ENCODE measurements at places on chromosomes 13 and 19.

- DNase-seq: no peak
These were observed 4.0 kb downstream of the PTBP1 start for GRCh38 chr19:801030-801860.

DNA sequence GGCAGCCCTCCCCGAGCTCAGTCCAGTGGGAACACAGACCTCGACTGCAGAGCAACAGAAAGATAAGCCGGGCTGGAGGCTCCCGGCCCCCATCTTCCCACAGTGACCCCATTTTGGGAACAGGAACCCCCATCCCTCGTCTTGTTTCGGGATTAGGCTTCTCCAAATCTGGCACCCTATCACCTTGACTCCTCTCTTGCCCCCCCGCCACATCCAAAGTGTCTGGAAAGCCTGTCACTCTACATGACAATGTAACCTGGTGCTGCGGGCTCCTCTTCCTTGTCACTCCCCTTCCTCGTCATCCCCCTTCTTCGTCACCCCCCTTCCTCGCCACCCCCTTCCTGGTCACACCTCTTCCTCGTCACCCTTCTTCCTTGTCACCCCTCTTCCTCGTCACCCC is 10.1 kb downstream of the PAK4 start:
- no peak for DNase-seq

- DNase-seq: no peak
These were observed 167.0 kb upstream of the IPO5 start for GRCh38 chr13:97786510-97786909.

DNA sequence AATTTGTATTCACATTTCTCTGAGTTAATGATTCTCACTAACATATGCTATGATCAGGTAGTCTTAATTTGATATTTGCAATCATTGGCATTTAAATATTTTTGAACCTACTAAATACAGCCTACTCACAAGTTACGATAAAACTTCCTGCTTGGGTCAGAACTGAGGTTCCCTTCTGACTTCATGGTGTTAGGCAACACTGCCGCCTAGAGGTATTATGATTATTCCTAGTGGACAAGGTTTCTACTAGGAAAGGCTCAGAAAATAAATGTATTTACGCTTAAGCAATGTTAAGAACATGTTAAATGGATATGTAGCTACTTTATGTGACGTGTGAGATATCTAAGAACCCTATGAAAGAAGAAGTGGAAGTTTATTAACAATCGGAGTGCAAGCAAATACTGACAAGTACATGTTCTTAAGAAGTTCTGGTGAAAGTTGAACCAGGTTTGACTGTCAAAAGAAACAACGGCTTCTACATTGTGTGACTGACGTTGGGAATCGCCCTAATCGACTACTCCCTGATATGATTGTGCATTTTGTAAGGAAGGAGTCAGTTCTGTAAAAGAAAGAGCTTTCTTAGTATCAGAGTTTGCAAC is 1395.8 kb downstream of the SLITRK5 start:
- DNase-seq: peak; percentile 14

DNA sequence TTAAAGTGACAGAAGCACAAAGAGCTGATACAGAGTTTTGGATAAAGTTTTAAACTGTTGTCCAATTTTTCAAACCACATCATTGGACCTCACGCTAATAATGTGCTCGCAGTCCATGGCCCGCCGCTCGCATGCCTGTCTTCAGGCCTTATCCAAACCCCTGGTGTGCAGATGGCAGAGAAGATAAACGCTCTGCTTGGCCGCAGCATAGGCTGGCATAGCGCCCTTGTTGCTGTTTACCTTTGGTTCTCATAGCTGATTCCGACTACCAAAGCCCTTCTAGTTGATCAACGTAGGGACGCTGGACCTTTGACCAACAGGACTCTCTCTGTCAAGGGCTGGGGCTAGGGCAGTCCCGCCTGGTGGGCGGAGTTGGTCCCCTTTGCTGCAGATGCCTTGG is 23.5 kb upstream of the QTRT1 start:
- DNase-seq: no peak

GRCh38 chr19:53485046-53486004 is 17.8 kb downstream of the ZNF813 start:
- no peak for DNase-seq

All from stimulated activated CD8-positive, alpha-beta memory T cell treated with anti-CD3 and anti-CD28 coated beads, Interleukin-12 subunit alpha, Interleukin-12 subunit beta, amount 100 ng/mL, for 1 hour (primary cell).